ENCODE measurements at places on chromosomes 13 and 19. TPM values are rescaled to one million over a fixed set of nuclear protein-coding genes. Genes with fewer than 3 reads are reported as not detected.

- DNase-seq = no peak
Measured at GRCh38 chr13:76816394-76816793, 69.8 kb downstream of the KCTD12 start.

- DNase-seq = no peak
Measured at GRCh38 chr19:10832939-10833296, 3.1 kb downstream of the TMED1 start.

The PSG7 gene
- total RNA-seq = not detected

DNA sequence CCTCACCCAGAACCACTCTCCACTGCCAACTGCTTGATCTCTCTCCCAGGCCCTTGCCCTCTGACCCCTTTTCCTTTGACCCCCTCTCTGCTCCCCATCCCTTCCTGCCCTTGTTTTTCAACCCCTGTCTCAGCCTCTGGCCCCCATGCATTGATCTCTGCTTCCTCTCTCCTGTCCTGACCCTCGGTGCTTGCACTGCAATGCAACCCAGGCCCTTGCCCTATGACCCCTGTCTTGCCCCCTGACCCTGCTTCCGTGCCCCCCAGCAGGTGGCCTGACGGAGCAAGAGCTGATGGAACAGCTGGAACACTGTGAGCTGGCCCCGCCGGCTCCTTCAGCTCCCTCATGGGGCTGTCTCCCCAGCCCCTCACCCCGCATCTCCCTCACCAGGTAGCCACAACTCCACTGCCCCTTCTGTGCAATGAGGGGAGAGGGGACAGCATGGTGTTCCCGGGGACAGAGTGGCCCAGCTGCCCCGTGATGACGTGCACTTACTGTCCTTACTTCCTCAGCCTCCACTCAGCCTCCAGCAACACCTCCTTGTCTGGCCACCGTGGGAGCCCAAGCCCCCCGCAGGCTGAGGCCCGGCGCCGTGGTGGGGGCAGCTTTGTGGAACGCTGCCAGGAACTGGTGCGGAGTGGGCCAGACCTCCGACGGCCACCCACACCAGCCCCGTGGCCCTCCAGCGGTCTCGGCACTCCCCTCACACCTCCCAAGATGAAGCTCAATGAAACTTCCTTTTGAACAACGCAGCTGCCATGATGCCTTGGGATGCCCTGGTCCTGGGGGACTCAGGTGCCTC, 10.5 kb upstream of the LTBP4 start:
- DNase-seq = no peak

The SERTAD3 gene
- 47.2 TPM for total RNA-seq

DNA sequence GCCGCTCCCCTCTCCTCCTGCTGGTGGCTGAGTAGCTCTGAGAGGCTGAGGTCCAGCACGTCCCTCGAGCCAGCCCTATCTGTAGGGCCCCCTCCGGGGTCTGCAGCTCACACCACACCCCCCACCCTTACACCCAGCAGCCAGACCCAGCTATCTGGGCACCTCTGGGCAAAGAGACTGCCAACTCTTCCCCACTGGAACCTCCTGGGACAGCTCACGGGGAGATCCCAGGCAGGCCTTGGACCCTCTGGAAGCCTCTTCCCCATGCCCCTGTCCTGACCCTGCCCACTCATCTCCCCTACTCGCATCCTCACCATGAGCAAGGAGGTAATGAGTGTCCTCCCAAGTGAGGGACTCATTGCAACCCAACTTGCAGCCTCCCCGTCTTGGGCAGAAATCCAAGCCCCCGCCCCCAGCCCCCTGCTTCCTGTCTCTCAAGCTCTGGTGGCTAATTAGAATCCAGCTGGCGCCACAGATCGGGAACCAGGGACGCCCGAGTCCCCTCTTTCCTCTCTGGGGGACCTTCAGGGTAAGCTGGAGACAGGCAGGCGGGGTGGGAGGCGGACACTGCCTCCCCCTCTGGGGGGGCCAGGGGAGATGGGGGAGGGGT, 22.1 kb downstream of the ADGRL1 start:
- no peak for DNase-seq

GRCh38 chr19:27876489-27876888, 1336.5 kb downstream of the UQCRFS1 start:
- no peak for DNase-seq

The TGFBR3L gene
- total RNA-seq = not detected

The PLPPR3 gene
- total RNA-seq = not detected

DNA sequence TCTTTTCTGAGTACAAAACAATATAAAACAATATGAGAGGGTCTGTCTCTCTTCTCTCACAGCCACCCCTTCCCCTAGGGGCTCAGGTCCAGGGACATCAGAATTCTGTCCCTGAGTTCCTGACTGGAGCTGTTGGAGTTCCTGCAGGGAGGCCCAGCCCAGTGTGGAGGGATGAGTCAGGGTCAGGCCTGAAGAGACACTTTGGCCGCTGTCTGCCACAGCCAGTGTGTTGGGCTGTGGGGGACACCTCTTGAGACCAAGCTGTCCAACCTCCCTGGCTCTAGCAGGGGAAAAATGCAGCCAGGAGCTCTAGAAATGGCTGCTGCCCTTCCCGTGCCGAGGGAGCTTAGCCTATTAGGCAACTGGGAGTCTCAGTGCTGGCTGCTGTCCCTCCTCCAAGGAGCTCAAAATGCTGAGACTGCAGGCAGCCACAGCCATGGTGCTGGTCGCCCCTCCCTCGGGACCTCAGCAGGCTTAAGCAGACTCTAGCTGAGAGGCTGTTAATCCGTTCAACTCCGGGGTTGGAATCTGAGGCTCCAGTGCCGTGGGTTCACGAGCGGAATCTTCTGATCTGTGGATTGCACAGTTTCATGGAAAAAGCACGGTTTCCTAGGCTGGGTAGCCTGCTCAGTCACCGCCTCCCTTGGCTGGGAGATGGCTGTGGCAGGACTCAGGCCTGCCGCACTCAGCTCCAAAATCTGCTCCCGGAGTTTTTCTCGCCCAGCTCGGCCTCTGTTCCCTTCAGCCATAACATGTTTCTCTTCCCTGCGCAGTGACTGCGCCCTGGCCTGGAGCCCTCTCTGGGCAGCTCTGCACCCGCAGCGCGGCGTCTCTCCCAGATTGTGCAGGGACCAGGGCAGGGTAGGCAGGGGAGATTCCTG, 3.8 kb upstream of the ZNF626 start:
- no peak for DNase-seq

DNA sequence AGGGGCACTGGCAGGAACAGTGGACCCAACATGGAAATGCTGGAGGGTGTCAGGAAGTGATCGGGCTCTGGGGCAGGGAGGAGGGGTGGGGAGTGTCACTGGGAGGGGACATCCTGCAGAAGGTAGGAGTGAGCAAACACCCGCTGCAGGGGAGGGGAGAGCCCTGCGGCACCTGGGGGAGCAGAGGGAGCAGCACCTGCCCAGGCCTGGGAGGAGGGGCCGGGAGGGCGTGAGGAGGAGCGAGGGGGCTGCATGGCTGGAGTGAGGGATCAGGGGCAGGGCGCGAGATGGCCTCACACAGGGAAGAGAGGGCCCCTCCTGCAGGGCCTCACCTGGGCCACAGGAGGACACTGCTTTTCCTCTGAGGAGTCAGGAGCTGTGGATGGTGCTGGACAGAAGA, 4.1 kb downstream of the KLK2 start:
- DNase-seq = no peak

The CGB8 gene
- not detected for total RNA-seq

DNA sequence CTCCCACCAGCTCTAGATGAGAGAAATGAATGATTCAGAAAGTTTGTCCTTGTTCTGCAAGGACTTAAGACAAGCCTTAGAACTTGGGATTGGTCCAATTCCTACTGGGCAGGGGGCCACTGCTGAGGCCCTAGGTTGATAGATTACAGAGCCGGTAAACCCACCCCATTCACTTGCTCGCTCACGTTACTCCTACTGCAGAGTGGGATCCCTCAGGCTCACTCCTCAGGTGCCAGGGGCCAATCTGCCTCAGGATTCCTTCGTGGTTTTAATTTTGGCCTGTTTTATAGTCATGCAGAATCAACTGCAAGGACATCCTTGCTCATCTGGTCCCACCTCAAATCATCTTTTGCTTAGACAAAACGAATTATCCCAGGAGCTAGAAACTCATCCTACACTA, 59.0 kb downstream of the SERP2 start:
- DNase-seq = no peak

The IGSF23 gene
- total RNA-seq = not detected

- DNase-seq = no peak
Measured at GRCh38 chr13:109126178-109126577, 496.8 kb downstream of the MYO16 start.

DNA sequence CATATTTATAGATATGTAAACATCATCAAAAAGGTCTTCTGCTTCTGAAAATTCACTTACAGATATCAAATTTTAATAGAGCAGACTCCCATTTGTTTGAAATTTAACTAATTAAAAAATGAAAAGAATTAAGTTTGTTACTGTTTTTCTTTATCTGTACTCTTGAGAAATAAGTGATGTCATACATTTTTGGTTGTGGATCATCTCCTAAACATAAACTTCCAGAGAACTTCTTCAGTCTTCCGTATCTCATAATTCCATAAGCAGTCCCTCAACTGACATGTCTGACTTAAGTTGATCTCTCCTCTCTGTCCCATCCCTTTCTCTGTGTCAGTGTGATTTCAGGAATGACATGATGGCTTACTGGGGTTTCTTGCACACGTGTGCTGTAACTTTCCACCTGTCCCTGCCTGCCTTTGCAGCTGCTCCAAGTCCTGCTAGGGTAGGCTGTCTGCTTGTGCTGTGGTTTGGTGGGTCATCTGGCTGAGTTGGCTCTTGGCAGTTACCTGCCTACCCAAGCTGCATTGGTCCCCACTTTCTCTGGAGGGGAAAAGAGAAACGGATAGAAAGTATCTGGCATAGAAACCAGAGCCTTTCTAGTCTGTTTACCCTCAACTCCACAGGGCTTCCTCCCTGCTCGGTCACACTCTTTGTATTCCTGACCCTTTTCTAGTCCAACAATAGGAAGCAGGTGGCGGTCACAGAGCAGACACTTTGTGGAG, 127.1 kb downstream of the GGACT start:
- no peak for DNase-seq

DNA sequence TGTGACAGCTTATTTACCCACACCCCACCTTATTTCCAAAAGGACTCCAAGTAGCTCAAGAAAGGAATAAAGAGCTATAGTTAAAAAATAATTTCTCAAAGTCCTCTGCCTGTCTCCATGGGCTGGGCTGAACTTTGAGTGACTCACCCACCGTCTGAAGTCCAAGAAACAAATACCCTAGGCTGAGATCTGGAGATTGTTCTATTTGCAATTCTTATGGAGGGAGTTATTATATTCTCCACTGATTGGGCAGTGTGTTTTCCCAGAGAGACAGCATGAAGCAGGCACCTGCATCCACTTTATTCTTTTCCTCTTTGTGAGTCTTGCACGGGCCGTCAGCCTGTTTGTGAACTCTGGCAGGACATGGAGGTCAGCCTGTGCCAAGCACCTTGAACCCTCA, 63.2 kb downstream of the SHISA2 start:
- no peak for DNase-seq

- DNase-seq = no peak
Measured at GRCh38 chr13:30125422-30126073, 181.8 kb downstream of the KATNAL1 start.

GRCh38 chr13:80510686-80511085, 169.8 kb upstream of the SPRY2 start:
- DNase-seq = no peak

DNA sequence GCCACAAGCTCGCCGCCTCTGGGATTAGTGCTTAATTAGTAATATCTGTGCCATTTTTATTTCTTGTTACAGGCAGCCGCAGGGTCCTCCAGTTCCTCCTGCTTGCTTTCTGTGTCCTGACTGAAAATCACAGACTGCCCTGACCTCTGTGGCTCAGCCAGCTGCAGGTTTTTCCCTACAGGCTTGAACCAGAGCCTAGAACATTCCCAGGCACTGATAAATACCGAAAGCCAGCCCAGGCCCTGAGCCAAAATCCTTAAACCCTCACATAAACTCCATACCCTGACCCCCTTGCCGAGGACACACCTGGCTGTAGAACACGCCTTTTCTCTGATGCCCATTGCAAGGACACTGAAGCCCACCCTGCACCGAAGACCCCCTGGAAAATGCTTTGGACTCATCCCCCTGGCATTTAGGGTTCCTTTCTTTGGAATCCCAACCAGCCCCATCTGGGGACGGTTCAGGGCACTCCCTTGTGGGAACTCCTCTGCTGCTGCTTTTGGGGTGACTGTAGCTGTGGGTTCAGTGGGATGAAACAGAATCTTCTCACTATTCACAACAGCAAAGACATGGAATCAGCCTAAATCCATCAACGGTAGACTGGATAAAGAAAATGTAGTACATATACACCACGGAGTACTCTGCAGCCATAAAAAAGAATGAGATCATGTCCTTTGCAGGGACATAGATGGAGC, 15.5 kb downstream of the DPP9 start:
- no peak for DNase-seq

- peak; percentile 74 for DNase-seq
Measured at GRCh38 chr19:3075605-3076431, 13.5 kb upstream of the TLE5 start.

GRCh38 chr19:36252047-36252446, 37.1 kb downstream of the ZNF146 start:
- no peak for DNase-seq

The LPAR2 gene
- total RNA-seq = 11.0 TPM

The HS6ST3 gene
- total RNA-seq = 0.22 TPM

- no peak for DNase-seq
Measured at GRCh38 chr13:46202966-46203365, 8.8 kb upstream of the LRRC63 start.

- peak; percentile 79 for DNase-seq
Measured at GRCh38 chr13:24270639-24271141, 38.7 kb upstream of the C1QTNF9 start.

The IGFL1 gene
- not detected for total RNA-seq

DNA sequence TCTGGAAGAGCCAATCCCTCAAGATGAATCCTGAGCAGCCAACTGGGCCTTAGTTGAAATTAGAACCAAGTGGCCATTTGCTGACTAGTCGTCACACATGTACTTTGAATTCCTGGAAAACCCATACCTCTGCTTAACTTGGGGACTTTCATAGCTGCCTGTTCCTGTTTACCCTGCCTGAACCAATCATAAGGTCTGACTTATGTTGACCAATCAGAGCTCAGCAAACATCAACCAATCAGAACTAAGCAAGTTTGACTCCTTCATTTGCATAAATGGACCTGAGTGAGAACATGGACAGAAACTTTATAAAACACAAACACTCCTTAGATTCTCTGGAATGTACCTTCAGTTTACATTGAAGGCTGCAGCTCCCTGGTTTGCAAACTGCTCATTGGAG, 50.8 kb downstream of the LATS2 start:
- DNase-seq = no peak

DNA sequence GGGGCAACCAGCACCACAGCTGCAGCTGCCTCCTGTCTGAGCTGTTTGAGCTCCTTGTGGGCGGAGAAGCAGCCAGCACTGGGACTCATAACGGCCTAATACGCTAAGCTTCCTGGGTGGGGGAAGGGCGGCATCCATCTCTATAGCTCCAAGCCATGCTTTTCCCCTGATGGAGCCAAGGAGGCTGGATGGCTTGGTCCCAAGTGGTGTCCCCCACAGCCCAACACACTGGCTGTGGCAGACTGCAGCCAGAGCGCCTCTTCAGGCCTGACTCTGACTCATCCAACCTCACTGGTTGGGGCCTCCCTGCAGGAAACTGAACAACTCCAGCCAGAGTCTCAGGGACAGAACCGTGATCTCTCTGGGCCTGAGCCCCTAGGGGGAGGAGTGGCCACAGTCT, 537.3 kb downstream of the SUCLA2 start:
- DNase-seq = no peak

GRCh38 chr13:61965756-61966155, 550.1 kb upstream of the PCDH20 start:
- DNase-seq = no peak

The CA11 gene
- total RNA-seq = 10.5 TPM
